ENCODE measurements at places on chromosomes 12 and 14.

DNA sequence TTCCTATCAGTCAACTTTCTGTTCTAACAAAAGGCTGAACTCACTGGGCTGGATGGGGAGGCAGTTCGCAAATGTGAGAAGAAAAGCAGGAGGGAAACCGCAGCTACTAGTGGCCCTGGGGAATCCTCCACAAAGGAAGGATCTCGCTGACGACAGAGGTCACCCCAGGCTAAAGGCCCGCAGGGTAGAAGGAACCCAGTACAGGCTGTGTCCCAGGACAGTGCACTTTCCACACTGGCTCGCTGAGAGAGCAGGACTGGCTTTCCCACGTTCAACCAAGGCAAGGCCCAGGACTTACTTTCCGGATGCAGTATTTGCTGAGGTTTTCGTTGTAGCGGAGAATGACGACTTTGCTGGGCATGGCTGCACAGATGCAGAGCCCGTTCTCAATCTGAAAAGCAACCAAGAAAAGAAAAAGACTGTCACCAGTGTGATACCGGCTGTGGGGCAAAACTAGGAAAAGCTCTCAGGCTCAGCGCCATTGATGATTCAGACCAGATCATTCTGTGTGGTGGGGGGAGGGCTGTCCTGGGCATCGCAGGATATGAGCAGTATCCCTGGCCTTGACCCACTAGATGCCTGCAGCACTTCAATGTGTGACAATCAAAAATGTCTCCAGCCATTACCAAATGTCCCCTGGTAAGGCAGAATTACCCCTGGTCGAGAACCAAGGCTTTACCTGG lies 36.3 kb downstream of the PRKAB1 start:
- DNase-seq: no peak

GRCh38 chr12:54428050-54429013 lies 9.3 kb upstream of the ITGA5 start:
- DNase-seq: peak; percentile 52

DNA sequence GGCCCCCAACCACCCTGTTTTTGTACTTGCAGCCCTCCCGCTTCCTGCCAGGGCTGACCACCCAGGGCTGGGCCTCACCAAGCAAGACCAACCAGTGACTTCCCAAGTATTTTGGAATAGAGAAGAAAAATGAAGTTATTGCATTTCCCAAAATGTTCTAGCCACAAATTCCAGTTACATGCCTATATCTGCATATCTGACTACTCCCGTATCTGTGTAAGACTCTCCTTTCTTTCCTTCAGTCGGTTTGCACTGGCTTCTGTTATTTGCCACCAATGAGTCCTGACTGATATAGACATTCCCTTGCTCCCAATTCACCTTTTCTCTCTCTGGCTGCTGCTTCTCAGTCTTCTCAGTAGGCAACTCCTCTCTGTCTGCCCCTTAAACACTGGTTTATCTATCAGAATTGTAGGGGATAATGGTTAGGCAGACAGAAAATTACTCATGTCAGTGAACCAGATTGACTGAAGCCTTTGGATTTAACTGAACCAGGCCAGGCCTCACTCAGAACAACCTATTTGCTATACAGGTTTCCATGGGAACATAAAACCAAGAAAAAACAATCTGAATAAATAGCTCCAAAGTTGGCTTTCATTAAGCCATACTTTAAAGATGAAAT lies 85.3 kb downstream of the SPTSSA start:
- no peak for DNase-seq

DNA sequence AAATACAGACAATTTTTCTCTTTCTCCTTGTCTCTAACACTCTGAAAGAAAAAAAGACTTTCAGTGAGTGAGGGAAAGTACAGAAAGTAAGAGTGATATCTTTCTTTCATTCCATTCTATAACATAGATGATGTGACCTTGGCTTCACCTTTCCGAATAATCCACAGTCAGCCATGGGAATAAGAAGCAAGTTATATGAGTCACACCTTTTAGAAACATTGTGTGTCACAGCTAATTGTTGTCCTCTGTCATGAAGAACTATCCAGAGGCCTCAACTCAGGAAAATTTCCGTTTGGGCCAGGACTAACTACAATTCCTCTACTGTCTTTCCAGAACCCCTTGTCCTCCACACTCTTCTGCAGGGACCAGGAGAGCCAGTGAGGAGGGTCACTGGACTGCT lies 209.7 kb upstream of the FAR2 start:
- DNase-seq: no peak

DNA sequence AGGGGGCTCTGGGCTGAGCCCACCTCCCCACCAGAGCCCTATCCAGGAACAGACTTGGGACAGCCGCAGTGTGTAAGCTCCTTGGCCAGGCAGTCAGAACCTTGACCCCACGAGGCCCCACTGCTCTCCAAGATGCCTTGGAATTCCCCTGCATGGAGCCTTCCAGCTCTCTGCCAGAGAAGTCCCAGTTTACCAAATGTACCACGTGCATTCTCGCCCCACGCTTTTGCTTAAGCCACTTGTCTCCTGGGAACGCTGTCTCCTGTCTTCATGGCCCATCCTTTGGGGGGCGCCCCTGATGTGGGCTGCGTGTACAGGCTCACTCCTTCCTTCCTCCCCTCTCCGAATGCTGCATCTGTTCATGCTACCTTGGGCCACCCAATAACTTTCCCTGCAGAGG lies 7.9 kb downstream of the FAIM2 start:
- peak; percentile 18 for DNase-seq

DNA sequence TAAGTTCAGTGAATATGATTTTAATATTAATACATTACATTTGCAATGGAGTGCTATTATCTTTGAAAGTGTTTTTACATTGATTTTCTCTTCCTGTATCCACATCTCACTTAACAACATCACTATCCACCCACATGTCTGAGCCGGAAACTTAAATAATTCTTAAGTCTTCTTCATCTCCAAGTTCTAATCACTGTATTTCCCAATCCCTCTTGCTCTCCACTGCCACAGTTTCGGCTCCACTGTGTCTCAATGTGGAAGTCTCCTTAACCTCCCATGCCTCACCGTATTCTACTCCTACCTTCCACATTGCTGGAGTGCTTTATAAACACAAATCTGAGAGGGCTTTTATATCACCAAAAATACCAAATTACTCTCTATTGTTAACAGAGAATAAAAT lies 25.3 kb downstream of the RTN1 start:
- no peak for DNase-seq
